T-helper 22 cell (primary cell): ENCODE measurements at places on chromosomes 7 and 10.

- no peak for DNase-seq
Measured at GRCh38 chr7:75977743-75978142, 16.7 kb downstream of the TMEM120A start.

DNA sequence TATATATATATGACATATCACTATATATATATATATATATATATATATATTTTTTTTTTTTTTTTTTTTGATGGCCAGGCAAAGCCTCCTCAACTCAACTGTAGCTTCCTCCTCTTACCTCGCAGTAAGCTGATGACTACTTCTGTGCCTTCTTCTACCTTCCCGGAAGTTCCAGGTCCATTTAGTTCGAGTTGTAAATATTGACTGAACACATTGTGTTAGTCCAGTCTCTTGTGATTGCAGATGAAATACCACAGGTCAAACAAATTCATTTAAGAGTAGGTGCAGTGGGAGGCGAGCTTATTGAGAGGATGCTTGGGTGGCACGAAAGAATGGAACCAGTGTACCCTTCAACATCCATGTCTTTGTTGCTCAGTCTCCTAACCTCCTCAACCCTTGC is 144.6 kb downstream of the ST7 start:
- no peak for DNase-seq

GRCh38 chr7:10767771-10768170 is 205.9 kb upstream of the PHF14 start:
- no peak for DNase-seq

DNA sequence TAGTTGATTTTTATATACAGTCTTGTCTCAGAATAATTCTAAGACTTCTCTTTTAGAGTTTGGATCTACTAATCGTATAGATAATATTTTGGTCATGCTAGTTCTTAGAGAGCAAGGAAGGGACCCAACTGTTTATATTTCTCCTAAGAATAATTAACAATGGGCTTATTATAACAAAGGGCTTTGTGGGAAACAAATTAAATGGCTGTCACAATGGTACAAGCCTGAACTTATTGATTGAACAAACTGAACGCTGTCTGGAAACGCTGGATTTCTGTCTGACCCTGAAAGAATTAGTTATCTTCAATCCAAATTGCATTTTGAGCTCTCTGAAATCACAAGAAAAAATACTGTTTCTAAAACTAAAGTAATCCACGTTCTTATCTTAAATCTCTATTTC is 56.8 kb downstream of the CSTF2T start:
- no peak for DNase-seq

DNA sequence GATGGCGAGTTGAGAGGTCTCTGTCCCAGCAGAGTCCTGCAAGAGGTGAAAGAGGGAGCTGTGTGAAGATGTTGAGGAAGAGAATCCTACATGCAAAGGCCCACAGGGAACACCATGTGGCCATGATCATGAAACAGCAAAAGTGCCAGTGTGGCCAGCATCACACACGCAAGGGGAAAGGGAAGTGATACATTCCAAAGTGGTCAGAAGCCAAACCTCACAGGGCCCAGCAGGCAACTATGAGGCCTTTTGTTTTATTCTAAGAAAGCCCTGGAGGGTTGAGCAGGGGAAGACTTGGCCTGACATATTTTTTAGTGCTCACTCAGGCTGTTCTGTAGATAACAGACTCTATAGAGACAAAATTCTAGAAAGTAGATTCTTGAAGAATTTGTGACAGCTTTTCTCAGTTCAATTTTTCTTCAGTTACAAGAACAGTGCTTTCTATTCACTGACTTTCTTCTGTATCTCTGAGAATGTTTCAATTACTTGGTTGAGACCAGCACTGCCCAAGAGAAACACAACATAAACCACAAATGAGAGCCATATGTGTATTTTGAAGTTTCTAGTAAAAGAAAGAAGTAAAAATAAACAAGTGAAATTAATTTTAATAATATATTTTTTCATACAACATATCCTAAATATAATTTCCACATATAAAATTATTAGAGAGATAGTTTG is 82.3 kb downstream of the HTR7 start:
- DNase-seq = no peak

DNA sequence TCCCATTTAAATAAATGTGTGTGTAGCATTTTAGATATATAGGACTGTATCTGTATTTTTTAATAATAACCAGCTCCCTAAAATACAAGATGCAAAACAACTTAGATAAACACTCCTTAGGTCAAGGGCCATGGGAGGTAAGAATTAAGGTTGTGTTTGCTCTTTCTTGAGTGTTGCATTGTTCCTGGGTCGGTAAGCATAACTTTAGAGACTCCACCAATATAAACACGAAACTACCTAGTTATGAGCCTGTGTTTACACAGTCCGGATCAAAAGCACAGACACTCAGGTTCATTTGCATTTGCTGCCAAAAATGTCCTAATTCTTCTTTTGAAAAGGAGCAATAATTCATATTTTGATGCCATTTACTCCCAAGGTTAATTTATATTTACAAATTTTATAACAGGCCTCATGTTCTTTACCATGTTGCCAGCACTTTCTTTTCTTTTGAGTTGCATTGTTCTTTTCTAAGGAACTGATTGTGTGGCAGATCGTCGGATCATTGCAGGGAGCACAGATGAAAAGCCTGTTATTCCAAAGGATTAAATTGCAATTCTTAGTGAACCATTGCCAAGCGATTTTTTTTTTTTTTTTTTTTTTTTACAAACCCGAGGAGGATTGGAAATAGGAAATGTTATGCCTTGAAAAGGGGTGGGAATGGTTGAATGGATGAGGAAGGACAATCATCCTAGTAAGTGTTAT is 45.8 kb upstream of the GLCCI1 start:
- DNase-seq = no peak

GRCh38 chr7:2853147-2853546 is 9.0 kb upstream of the GNA12 start:
- DNase-seq = no peak

DNA sequence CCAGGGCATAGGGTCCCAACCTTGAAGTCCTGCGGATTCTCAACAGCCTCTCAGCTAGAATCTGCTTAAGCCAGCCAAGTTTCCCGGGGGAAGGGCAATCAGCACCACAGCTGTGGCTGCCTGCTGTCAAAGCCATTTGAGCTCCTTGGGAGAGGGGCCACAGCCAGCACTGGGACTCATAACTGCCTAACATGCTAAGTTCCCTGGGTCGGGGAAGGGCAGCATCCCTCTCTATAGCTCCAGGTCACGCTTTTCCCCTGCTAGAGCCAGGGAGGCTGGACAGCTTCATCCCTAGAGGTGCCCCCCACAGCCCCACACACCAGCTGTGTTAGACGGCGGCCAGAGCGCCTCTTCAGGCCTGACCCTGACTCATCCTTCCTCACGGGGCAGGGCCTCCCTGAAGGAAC is 49.6 kb upstream of the PDE1C start:
- DNase-seq = no peak

GRCh38 chr10:11724938-11725776 is 17.0 kb upstream of the ECHDC3 start:
- DNase-seq = no peak

- no peak for DNase-seq
Measured at GRCh38 chr10:62528441-62528840, 154.3 kb downstream of the ZNF365 start.

DNA sequence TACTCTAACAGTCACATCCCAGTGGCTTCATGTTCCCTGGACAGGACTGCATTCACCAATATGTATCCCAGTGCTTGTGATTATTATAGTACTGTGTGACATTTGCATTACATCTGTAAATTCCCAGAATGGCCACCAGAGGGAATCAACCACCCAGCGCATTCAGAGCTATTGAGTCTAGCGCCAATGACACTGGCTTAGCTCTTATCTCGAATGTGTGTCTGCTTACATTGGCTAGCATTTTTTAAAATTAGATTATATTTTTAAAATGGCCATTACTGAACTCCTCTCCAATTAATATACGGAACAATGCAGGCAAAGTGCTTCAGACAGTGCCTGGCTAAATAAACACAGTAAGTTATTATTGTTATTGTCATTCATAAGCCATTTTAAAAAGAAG is 36.3 kb downstream of the TRIL start:
- DNase-seq = no peak

- no peak for DNase-seq
Measured at GRCh38 chr10:15896654-15897053, 36.3 kb upstream of the MINDY3 start.

DNA sequence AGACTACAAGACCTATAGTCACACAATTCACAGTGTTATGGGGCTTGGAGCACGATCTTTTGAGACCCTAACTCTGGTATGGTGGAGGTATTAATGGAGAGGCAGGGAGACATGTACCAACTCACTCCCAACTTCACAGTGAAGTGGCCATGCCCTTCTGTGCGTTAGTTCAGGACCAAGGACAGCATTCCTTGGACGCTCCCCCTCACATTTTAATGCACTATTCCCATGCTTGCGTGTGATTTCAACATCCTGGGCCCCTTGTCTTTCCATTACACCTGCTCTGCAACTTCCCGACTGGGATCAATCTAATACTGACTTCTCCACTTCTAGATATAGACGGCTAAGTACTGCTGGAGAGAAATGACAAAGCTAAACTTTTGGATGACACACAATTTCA is 72.7 kb downstream of the PLCE1 start:
- no peak for DNase-seq

GRCh38 chr7:47337531-47337930 is 244.4 kb downstream of the TNS3 start:
- no peak for DNase-seq

GRCh38 chr7:19336836-19337383 is 191.7 kb upstream of the FERD3L start:
- DNase-seq = no peak

- DNase-seq = no peak
Measured at GRCh38 chr10:28632584-28632945, 44.8 kb upstream of the BAMBI start.

GRCh38 chr10:29482591-29483431 is 152.0 kb downstream of the SVIL start:
- DNase-seq = no peak

DNA sequence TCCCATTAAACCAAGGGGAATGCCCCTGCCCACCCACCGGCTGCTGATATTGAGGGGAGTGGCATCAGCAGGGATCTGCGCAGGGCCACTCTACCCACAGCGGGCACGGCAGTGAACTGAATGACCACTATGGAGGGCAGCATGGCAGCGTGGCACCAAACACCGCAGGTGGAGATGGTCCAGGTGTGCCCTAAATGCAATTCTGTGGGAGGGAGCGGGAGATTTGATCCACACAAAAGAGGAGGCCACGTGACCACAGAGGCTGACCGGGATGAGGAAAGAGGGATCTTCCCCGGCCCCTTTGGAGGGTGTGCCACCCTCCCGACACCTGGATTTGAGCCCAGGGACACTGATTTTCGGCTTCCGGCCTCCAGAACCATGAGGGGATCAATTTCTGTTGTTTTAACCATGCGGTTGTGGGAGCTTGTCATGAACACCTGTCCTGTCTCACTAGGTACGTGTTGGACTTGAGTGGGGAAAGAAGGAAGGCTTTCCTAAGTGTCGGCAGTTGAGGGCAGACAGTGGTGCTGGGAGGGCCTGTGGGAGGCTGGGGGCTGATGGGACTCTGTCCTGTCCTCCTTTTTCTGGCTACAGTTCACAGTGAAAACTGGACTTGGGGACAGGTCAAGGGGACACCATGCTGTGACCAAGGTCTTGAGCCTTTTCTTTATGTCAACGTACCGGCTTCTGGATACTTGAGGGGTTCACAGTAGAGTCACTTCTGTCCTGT is 66.1 kb downstream of the CFAP46 start:
- no peak for DNase-seq

DNA sequence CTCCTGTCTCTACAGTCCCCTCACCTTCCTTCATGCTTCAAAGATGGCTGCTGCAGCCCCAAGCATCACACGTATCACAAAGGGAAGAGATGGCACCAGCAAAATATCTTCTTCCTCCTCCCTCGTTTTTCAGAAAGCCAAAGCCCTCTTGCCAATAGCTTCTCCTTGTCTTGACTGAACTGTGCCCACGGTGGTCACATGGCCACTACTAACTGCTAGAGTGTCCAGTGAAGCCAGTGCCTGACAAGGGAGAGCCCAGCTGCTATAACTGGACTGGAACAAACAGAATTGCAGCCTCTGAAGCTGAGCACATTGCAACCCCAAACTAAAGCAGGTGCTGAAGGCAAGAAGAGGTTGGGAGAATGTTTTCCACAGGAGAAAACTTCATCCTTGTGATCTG is 120.8 kb upstream of the RET start:
- DNase-seq = no peak

DNA sequence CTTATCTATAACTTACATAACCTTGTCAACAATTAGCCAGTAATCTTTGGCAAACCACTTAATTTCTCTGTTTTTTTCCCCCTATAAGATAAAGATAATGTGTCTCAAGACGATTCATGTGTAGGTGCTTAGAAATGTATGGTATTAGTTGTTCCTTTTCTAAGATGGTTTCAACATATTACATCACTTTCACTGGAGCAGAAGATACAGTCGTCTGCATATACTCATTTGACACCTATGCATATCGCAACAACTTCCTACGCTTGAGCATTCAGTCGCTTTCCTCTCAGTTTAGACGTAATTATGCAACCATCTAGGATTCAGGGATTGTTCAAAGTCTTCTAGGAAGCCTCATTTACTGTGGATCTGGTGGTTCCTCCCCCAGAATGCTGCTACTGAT is 396.7 kb downstream of the PHTF2 start:
- DNase-seq = no peak

GRCh38 chr10:46226232-46226631 is 60.6 kb upstream of the ANTXRL start:
- no peak for DNase-seq

GRCh38 chr7:130938661-130939060 is 204.7 kb upstream of the KLF14 start:
- DNase-seq = peak; percentile 68

GRCh38 chr10:124659380-124659779 is 84.8 kb downstream of the FAM53B start:
- no peak for DNase-seq

GRCh38 chr10:29734962-29735627 is 100.3 kb upstream of the SVIL start:
- DNase-seq = peak; percentile 23

DNA sequence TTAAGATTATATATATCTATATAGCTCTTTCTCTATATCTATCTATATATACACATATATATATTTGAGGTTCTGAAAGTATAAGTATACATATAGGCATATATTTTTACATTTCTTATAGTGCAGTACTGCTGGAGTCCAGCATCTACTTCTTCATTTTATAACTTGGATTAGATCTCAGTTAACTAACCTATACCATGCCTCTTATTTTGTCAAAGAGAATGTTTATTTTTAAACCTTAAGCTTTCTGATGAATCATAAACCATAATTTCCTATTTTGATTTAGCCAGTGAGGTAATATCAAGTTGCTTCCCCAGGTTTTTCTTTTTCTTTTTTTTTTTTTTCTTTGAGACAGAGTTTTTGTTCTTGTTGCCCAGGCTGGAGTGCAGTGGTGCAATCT is 8.1 kb downstream of the ZNF32 start:
- DNase-seq = no peak

DNA sequence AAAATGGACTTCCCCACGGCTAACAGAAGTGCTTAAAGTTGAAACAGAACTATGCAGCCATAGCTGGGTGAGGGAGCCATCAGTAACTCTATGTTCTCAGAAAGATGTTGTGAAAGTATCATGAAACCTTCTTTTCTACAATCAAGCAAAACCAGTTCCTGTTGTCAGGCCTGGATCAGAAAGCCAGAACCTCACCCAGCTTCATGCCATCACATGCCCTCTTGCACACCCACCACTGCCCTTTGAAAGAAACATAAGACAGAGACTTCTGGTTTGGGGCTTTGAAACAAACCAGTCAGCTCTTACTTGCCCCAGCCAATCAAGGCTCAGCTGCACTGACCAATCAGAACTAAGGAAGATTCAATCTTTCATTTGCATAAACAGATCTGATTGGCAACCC is 230.8 kb upstream of the FERD3L start:
- no peak for DNase-seq

GRCh38 chr10:51425431-51425830 is 274.0 kb downstream of the CSTF2T start:
- no peak for DNase-seq
